ENCODE measurements at places on chromosomes 4 and X. TPM values are rescaled to one million over a fixed set of nuclear protein-coding genes. Genes with fewer than 3 reads are reported as not detected.

Gene SLC16A2
- 0.12 TPM for total RNA-seq

Gene DMP1
- total RNA-seq = not detected

Gene NOA1
- 24.7 TPM for total RNA-seq

Gene DCLK2
- not detected for total RNA-seq

Gene FRMPD4
- not detected for total RNA-seq

Gene KCND1
- 3.6 TPM for total RNA-seq

Gene NUDT10
- total RNA-seq = 0.15 TPM

Gene F8A1
- total RNA-seq = 14.1 TPM

Gene EMCN
- total RNA-seq = not detected

Gene ASMT
- total RNA-seq = not detected

Gene MAGEA11
- not detected for total RNA-seq

Gene H2BW2
- not detected for total RNA-seq

Gene ZNF732
- not detected for total RNA-seq

Gene UGT2B17
- total RNA-seq = not detected

Gene BCOR
- total RNA-seq = 54.9 TPM

Gene CDKL5
- total RNA-seq = 1.6 TPM

Gene OTC
- not detected for total RNA-seq

Gene GPRASP1
- total RNA-seq = 1.5 TPM

Gene ACSL4
- total RNA-seq = 34.5 TPM

Gene UNC5C
- total RNA-seq = not detected

Gene RTL3
- not detected for total RNA-seq

Gene SSX2
- not detected for total RNA-seq

Gene CDX4
- not detected for total RNA-seq

Gene ADH1C
- not detected for total RNA-seq

Gene MAP3K15
- total RNA-seq = 0.23 TPM

Gene ARHGAP36
- not detected for total RNA-seq

Gene KLHL4
- not detected for total RNA-seq

Gene PTCHD1
- total RNA-seq = not detected

Gene GUF1
- total RNA-seq = 28.5 TPM

Gene LANCL3
- total RNA-seq = 0.30 TPM
